H1 (cell line): ENCODE measurements at places on chromosomes 3 and 15.

- DNase-seq, result peak; percentile 64
These were observed 20.1 kb downstream of the RFT1 start for GRCh38 chr3:53109891-53110771.

DNA sequence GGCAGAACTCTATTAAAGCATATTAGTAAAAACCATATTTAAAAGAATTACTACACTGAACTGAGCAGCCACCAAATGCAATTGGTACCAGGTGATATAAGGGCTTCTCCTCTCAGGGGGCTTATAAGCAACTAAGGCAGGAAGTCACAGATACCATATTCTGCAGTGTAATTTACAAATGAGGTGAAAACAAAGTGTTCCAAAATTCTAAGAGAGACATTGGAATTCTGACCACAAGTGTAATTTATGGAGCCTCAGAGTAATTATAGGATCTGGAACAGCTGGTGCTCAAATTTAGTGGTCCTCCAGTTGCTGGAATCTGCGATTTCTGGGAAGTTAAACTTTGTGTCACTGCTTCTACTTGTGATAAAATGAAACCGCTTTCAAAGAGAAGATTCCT, 3.1 kb upstream of the NR1I2 start:
- DNase-seq, result no peak

- no peak for DNase-seq
These were observed 123.7 kb downstream of the SMAD6 start for GRCh38 chr15:66825731-66826130.

DNA sequence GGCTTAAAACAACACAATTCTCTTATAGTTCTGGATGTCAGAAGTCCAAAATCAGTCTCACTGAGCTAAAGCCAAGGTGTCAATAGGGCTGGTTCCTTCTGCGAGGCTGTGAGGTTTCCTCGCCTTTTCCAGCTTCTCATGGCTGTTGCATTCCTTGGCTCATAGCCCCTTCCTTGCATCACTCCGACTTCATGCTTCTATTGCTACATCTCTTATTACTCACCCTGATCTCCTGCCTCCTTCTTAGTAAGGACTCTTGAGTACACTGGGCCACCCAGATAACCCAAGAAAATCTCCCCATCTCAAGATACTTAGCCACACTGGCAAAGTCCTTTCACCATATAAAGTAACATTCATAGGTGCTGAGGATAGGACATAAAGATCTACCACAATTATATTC, 193.9 kb downstream of the ADAMTS17 start:
- DNase-seq, result no peak

- DNase-seq, result no peak
These were observed 469.1 kb downstream of the SOX2 start for GRCh38 chr3:182180654-182181385.

- no peak for DNase-seq
These were observed 148.1 kb downstream of the KLHL25 start for GRCh38 chr15:85646538-85647091.

DNA sequence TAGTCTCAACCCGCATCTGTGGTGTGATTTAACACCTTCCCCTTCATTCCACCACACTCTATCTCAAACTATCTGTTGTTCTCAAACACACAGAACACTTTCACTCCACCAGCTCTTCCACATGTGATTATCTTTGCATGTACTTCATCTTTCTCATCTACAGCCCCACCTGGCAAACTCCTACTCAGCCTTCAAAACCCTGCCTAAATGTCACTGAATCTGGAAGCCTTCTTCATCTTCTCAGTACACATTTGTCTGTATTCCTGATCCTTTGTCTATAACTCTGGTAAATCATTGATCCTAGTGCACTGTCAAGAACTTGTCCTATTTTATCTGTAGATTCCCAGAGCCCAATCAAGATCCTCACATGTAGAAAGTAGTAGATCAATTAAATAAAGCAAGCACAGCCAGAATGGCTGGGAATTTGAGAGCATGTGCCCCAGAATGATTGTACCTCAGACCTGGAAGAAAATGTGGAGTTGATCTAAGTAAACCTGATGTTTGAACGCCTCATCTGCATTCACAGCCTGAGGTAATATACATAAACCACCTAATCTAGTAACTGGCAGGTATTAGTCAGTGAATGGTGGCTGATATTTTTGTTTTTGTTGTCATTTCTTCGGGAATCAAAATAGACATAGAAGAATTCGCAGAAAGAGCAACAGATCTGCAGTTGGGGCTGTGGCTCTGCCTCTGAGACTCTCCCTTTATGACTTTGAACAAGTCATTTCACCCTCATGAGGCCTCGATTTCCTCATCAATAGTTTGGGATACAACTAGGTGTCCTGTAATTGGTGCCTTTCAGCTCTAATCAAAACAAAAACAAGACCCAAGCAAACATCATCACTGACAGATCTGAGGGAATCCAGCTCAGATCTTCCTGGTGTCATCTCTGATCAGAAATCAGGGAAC, 28.0 kb upstream of the MAGEF1 start:
- no peak for DNase-seq

GRCh38 chr3:197137751-197138150, 108.1 kb upstream of the MELTF start:
- DNase-seq, result no peak

DNA sequence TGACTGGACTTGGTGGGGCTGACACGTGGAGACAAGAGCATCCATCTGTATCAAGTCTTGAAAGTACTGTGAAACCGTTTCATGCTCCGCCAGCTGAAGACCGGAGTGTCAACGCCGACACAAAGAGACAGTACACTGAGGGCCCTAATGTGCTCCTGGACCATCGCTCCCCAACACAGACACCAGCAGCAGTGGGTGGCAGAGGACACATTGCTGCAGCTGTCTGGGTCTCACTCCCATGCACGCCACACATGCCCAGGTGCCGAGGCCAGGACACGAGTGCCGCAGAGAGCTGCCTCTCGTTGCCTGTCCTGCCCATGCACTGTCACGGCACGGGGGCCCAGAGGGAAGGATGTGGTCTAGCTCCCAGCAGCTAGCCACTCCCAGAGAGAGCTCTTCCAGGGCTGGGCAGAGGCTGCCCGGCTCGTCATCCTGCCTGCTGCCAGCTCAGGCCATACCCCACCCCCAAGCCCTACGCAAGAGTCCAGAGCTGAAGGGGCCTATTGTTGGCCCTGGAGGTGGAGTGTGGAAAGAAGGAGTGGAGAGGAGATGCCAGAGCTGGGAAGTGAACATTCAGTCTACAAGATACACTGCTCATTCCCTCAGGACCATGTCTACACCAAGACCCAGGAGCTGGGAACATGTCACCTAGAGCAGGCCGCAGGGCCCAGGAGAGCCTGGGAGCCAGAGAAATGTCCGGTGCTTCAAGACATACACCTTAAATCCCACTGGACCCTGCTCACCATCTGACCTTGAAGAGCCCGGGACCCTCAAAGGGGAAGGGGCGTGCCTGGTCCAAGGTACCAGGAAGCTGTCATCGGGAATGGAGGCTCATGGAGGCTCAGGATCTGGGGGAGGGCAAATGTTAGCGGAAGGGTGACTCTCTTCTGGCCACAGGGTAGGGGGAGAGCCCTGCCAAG, 7.7 kb downstream of the TNK2 start:
- DNase-seq, result no peak

DNA sequence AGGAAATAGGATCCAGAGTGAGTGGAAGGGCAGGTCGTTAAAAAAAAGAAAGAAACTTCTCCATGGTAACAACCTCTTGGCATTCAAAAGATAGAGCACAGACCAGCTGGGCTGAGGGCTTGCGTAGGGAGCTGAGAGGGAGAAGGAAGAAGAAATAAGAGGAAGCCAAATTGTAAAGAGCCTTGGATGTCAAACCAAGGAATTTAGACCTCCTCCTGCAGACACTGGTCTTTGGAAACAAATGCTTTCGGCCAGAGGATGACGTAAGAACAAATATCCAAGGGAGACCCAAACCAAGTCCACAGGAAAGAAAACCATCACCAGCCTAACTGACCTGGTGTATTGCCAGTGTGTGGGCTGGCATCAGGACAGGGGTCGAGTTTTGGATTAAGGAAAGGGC, 155.2 kb downstream of the UACA start:
- no peak for DNase-seq

DNA sequence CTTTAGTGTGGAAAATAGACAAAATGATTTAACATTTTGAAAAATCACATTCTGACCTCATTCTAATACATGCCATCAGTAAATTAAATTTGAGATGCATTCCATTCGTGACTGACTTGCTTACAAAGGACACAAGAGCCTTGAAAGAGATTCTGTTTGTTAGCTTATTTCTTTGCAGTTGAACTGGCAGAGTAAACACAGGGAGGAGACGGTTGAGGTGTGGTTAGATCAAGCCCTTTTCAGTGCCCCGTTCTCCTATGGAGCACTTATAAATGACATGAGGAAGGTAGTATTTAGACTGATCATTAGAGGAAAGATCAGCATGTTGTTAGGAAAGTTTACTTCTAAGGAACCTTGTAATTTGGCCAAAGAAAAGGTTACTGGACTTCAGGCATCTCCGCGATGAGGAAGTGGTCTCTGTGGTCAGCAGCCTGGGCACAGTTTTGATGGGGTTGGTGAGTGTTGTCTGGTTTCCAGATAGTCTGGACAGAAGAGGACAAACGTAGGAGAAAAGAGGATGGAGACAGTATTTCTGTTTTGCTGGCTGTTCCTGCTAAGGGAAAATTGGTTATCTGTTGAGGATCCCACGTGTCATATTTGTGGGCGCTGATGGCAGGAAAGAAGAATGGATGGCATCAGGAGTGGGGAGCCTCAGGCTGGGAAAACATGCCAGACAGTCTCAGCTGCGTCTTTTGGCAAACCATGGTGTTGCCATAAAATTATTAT, 328.9 kb upstream of the TBL1XR1 start:
- DNase-seq, result no peak

DNA sequence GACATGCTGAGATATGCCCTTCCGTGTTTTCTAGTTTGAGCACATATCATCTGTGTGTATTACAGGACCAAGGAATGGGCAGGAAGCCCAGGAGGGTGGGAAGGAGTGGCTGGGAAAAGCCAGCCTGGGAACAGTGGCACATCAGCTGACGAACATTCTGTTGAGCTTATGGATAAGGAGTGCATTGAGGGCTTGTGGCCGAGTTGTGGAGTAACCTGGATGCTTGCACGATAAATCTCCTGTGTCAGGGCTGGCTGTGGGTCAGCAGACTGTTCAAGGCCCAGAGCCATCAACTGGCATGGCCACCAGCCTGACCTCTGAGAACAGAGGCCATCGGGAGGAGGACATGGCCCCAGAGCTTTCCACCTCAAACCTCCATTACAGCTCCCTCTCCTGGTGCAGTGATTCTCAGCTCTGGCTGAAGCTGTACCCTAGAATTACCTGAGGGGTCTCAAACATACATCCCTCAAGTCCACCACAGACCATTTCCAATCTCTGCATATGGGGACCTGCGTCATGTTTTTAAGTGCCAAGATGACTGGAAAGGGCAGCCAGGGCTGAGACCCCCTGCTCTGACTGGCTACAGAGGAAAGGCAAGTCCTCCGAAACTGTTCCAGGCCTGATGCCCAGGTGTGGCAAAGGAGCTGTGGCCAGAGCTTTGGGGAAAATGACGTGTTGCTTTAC, 4.8 kb upstream of the VILL start:
- no peak for DNase-seq

GRCh38 chr15:31098491-31098917, 3.0 kb downstream of the TRPM1 start:
- no peak for DNase-seq

DNA sequence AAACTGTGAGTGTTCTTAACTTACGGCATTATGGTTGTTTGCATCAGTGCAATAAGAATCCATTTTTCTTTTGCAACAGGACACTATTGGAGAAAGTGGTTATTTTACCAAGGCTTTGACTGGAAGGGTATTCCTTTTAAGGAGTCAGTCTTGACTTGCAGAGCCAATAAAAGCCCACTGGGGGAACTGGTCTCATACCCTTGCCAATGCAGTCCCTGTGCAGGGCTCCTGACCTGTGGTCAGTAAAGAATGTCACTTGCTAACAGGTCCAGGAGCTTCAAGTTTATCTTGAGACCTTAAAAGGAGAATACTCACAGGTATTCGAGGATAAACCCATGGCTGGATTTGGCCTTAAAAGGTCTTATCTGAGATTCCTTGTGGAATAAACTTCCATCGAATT, 227.8 kb upstream of the GBE1 start:
- no peak for DNase-seq

DNA sequence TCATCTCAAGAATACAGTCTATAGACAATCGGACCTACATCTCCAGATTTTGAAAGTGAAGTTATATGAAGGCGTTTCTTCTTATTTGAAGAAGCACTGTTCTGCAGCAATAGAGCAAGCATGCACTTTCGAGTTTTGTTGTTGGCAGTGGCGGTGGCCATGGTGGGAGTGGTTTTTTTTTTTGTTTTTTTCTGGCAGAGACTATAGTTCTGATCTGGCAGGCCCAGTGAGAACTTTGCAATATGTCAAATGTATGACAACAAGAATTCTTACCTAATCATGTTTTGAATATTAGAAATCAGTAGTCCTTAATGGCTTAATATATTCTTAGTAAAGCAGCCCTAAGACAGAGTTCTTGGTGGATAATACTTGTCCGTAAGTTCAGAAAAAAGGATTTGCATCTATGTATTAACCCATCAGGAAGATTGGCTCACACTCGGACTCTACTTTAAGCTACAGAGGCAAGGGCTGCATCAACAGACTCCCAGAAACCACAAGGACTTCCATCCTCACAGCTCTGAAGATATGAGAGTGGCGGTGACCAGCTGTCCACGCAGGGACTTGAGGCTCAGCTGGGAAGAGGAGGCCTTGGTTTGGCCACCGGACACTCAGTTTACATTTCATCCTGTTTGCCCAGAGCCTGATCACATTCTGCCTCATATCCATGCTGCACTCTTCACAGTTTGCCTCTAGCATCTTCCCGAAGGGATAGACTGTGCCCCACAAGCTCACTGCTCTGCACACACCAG, 124.1 kb upstream of the THBS1 start:
- no peak for DNase-seq

DNA sequence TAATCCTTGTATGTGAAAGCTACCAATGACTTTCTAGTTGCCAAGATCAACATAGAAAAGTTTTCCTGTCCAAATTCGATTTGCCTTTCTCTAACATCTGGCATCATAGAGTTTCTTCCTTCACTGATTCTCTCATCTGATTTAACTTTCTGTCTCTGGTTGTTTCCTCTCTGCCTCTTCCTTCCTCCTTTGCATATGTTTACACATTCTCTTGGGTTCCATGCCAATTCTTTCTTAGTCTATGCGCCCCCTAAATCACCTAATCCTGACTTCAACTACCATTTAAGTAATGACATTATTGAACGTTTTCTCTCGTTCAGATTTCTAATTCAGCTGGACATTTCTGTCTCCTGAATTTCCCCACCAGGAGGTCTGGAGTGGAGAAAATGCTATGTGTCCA, 561.9 kb upstream of the TGFBR2 start:
- no peak for DNase-seq
